ENCODE measurements at places on chromosomes 6 and 20.
A peak's percentile ranks its signal among the peaks of the same experiment; 100 is the strongest.

DNA sequence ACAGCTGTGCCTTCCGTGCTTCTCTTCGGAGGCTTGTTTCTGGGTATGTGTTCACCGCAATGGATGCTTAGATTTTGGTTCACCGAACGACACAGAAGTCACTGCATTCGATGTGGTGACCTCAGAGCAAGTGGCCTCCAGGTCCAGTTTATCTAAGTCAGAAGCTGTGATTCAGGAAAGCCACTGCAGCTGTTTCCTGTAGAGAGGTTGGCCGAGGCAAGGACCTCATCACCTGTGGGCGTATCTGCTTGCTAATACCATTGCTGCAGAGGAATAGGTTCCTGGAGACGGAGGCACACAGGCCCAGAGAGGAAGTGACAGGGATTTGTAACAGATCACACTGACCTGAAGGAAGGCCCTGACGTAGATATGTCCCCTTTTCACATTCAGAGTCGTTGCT lies 82.7 kb downstream of the FARS2 start:
- no peak for DNase-seq

GRCh38 chr6:132060591-132060990 lies 109.4 kb upstream of the CCN2 start:
- DNase-seq: no peak

- DNase-seq: no peak
Measured at GRCh38 chr6:128337619-128338018, 182.8 kb downstream of the PTPRK start.

GRCh38 chr20:60239956-60240355 lies 281.7 kb downstream of the CDH26 start:
- DNase-seq: no peak

DNA sequence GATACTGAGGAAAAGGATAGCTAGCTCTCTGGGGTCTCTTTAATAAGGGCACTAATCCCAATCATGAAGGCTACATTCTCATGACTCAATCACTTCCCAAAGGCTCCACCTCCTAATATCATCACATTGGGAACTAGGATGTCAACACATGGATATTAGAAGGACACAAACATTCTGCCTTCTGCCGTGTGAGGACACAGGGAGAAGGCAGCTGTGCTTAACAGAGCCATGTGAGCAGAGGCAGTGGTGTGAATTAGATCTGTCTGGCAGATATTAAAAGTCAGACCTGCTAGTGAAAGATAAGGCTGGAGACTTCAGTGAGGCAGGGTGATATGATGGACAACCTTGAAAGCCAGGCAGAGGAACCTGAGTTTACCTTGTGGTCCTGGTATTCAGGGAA lies 341.9 kb downstream of the ARHGAP18 start:
- DNase-seq: no peak

DNA sequence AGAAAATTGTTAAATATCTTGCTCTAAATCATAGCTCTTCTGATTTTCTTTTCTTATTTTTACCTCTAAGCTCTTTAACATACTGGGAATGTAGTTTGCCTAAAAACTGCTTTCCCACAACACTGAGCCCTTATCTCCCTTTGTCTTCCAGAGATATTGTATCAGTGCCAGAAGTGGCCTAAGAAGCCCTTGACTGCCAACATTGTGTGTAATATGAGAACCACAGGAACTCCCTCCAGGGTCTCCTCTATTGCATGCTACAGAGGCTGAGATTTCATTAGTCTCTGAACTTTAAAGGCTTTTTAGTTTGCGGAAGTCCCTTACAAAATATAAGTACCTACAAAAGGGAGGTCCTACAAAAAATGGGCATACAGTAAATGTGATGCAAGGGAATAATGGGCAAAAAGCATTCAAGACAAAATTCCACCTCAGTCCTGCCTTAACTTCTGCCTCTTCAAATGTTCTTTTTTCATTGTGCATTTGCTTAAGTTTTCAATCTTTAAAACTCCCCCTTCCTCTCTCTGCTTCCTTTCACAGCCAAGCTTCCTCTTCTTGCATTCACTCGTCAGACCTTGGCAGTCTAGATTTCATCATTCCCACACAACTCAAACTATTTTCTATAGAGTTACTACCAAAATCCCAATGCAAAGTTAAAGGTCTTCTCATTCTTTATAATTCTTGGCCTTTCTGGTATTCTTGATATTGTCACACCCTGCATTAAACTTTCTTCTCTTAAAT lies 76.5 kb downstream of the ADGRG6 start:
- no peak for DNase-seq

GRCh38 chr6:134510920-134511319 lies 193.0 kb upstream of the SGK1 start:
- no peak for DNase-seq

DNA sequence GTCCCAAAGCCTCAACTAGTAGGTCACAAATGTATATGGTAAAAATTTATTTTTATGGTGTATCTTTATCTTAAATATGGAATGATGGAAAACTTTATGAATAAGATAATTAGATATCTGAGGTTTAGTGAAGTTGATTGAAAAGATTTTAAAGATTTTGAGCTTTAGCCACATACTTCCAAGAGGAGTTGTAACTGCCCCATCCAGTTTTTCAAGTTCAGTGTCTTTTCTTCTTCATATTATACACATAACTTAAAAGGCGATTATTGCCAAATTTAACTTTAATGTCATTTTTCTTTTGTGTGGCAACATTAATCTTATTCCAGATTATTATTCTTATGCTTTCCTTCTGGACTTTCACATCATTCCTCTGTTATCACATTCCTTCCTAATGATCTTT lies 266.4 kb downstream of the TINAG start:
- no peak for DNase-seq

DNA sequence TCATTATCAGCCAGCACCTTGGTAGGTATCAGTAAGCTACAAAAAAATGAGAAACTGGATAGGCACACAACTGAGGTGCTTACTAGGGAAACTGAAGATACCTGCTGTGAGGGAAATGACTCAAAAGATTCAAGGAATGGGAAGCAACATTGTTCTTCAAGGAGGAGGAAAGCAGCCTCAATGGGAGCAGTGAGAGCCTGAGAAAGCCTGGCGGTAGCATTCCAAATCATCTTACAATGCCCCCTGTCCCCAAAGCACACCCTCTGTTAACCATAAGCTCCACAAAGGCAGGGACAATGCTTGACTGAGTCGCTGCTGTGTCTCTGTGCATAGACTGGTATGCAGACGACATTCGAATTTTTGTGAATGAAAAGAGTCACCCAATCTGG lies 10.6 kb downstream of the PKHD1 start:
- no peak for DNase-seq

DNA sequence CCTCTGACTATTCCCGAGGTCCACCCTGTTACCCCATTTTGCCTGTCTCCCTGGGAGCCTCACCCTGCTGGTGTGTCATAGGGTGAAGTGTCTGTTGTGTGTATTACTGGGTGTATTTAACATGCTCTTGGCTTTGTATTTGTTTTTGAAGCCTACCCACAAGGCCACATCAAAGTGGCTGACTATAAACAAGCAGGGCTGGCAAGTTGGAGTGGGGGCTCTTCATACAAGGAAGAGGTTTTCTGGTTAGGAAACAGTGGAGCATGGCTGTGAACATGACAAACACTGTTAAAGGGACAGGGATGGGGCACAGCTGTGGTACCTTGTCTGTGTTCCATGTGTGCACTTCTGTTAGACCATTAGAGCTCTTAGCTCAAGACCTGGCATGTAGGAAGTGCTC lies 26.3 kb downstream of the HECA start:
- DNase-seq: peak; percentile 54

- DNase-seq: no peak
Measured at GRCh38 chr20:2749951-2750490, 50.4 kb downstream of the CPXM1 start.

DNA sequence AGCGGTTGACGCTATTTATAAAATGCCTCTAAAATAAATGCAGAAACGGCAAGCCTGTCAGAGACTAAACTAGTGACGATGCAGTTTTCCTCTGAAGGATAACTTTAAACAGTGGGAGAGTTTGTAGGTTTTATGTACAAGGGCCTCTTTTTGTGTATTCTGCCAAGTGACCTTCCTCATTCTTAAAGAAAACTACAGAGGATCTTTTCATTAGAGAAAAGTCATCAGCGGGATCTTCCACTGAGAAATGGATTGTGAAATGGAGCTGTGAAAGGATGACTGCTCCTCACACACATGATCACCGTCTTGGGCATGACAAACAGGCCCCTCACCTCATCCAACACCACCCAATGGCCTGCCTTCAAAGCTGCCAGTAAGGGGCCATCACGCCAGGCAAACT lies 89.0 kb upstream of the LYRM2 start:
- DNase-seq: no peak

DNA sequence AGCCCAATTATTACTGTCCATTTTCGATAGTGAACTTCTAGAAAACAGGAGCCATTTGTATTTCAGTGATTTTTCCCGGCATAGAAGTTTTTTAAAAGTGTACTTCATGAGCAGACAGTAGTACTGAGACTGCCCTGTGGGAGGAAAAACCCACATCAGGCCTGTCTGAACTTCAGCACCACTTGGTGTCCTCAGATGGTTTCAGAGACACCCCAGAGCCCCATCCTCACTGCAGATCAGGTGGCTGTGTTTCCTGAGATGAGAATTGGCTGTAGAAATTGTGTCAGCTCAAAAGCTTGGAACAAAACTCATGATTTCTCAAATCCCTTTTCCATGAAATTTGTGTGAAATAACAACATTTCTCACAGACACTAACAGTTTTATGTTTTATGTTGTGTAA lies 110.0 kb upstream of the RIN2 start:
- no peak for DNase-seq

- DNase-seq: no peak
Measured at GRCh38 chr6:16764188-16764950, 3.1 kb upstream of the ATXN1 start.

- peak; percentile 71 for DNase-seq
Measured at GRCh38 chr6:41548098-41548840, 2.1 kb downstream of the FOXP4 start.

- DNase-seq: peak; percentile 51
Measured at GRCh38 chr6:141483598-141484061, 649.1 kb upstream of the GJE1 start.

DNA sequence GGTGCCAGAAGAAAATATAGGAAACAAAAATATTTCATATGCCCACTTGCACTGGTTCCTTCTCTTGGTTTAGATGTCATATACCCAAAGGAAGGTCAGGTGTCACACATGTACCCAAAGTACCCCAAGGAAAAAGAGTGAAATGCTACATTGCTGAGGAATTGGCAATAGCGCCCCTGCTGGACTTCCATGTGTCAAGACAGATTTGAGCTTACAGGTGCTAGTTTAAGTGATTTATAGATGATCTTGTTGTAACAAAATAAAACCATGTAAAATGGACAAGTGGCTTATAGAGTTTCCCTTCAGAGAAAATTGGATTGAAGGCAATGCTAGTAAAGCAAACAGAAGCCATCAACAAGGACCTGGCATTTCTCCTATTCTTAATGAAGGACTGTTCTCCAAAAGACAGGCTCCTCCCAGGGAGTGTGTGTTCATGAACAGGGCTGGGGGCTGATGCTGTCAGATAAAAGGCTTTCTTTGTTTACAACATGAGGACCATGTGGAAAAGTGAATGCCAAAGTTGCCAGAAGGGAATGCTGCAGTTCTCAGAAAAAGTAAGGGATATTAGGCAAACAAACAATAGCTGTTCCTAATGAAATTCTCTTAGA lies 64.3 kb upstream of the PAK5 start:
- DNase-seq: no peak

GRCh38 chr20:62737271-62737811 lies 28.7 kb downstream of the NTSR1 start:
- DNase-seq: no peak

GRCh38 chr20:50772420-50773185 lies 22.3 kb upstream of the BCAS4 start:
- DNase-seq: no peak

- DNase-seq: peak; percentile 85
Measured at GRCh38 chr6:31769684-31770371, 7.3 kb downstream of the VWA7 start.

DNA sequence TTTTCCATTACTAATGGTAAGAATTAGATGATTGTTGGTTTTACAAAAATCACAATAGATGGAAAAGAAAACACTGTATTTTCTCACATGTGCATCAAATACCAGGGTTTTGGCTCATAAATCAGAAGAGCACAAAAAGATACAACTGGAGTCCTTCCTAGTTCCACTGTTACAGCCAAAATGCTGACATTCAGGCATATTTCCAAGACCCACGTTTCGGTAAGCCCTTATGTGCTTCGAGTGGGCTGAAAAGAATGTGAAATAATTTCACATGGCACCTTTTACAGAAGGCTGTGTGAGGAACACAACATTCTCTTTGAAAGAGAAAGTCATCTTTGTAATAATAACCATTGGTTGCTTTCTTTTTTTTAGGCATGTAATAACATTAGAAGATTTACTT lies 326.7 kb upstream of the FLRT3 start:
- no peak for DNase-seq

DNA sequence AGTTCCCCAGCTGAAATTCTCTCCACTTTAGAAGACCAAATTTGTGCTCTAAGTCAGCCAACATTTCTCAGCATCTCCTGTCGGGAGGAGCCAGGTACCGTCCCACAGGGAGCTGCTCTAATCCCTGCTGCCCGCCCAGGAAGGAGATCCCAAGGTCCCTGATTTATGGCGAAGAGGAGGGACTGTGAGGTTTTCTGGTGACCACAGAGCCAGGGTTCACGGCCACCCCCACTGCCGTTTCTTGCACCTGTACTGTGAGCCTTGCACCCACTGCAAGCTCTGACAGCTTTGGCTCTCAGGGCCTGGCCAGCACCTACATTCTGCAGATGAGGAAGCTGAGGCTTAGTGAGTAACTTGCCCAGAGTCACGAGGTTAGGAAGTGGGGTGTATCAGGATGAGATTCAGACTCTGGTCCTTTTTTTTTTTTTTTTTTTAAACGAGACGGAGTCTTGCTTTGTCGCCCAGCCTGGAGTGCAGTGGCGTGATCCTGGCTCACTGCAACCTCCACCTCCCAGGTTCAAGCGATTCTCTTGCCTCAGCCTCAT lies 34.9 kb downstream of the FOXC1 start:
- DNase-seq: no peak

DNA sequence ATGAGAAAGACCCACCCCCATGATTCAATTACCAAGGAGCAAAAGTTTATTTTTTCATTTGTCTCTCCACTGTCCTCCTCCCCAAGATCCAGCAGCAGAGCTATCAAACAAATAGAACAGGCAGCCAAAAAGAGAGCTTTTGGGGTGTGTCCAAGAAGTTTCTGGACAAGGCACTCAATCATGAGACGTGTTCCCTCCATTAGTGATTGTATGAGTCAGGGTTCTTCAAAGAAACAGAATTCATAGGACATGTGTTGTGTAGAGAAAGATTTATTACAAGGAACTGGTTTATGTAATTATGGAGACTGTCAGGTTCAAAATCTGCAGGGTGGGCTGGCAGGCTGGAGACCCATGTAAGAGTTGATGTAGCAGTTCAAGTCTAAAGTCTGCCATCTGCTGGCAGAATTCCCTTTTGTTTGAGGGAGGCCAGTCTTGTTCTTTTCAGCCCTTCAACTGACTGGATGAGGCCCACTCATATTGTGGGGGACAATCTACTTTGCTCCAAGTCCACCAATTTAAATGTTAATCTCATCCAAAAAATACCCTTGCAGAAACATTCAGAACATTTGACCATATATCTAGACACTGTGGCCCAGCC lies 248.1 kb upstream of the OPRM1 start:
- no peak for DNase-seq

GRCh38 chr6:40794586-40794985 lies 207.4 kb upstream of the LRFN2 start:
- DNase-seq: no peak

All from activated naive CD4-positive, alpha-beta T cell treated with Interleukin-2 at 50 U/mL for 16 hours (primary cell).